CD4-positive, alpha-beta T cell treated with Interleukin-2 at 100 ng/mL for 4 hours (primary cell): ENCODE measurements at places on chromosomes 13 and 19.

DNA sequence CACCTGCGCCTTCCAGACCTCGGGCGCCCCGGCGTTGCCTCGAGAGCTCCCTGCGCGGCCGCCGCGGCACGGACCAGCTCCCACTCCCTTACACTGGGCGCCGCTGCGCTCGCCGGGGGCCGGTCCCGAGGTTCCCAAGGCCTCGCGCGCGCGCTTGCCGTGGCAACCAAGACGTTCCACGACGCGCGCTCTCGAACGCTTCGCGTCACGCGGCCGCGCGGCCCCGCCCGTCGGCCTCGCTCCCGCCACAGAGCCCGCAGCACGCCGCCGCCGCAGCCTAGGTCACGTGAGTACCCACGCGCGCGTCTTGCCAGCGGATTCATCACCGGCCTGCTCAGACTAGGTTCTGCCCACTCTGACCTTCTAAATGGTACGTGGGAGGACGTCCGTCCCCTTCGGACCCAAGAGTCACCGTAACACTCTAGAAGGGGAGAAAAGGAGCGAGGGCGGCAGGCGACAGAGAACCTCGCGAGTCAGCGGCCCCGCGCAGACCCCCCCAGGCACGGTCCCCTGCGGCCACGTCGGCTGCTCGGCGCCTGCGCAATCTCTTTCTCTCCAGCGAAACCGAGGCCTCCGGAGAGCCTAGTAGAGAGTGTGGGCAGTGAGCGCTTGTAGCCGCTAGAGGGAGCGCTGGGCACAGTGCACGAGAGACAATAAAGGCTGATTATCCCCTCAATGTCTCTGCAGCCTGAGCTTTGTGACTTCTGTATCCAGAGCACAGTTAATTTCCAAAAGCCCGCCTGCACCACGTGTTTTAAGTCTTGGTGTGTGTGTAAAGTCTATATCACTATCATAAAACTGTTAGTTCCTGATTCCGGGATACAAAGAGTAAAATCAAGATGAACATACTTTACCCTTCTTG lies at the start of gene SPART:
Gene SPART (minus strand): TSS at position 173 of the 862 bp plus-strand sequence. CDS start 10,564 bp downstream, outside the sequence.
- DNase-seq: peak; percentile 92

DNA sequence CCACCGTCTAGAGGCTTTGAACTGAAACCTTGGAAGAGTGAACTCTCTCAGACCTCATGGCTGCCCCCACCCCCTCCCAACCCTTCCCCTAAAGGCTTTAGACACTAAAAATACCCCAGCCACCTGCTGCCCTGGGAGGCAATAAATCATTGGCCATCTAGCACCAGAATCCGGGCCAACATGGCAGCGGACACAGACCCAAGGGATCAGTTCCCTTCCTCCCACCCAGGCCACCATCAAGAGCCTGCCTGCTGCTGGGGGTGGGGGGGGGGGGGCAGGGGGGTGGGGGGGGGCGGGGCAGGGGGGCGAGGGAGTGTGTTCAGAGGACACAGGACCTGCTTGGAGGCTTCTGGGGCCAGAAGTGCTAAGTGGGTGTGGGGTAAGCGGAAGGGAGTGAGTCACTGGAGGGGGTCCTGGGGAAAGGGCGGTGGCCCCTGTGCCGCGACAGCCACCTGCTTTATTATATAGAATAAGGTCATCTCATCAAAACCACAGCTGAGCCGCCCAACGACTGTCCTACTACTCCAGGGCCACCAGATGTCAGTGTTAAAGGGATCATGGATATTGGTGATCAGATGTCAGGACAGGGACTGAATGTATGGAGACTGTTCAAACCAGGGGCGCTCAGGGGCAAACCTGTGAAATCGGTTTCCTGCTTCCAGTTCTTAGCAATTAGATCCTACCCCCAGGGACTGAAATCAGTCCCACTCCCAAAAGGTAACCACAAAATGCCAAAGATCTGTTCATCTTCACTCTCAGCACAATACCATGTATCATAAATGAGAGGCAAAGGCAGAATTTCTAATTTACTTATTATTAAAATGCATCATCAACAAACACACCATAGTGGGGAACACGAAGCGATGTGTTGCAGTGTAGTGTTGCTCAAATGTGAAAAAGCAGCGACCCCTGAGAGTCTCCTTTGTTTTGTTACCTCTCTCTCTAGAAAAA lies 24.3 kb downstream of the ARL11 start:
- peak; percentile 21 for DNase-seq

DNA sequence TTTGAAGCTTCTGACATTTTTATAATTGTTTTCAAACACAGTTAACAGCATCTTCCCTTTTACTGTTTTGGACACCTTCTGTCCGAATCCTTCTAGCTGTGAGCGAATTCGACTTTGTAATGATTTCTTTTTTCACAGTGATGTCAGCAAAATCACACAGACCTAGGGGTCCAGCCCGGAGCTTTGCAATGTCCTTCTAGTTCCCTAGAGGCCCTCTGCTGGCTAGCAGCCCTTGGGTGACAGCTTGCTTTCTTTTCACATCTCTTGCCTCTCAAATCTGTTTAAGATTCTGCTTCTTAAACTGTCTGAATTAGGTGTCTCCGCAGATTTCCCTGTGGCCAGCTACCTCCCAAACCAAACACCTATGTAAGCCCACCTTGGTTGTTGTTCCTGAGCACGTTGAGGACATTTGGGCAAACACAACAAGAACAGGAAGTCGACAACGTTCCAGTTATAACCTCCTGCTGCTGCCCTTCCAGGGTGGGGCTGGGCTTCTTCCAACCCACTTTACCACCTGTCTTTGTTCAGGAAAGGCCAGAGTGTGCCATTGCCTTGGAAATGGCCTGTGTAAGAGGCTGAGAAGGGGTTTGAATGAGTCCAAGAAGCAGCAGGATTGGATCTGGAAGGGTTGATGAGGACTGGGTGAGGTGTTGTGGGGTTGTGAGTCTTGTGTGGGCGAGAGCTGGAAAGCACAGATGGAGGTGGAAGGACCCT lies 123.1 kb downstream of the ATP8A2 start:
- DNase-seq: no peak

- DNase-seq: no peak
Measured at GRCh38 chr13:110306960-110307766, at the start of the genes COL4A1 and COL4A2. COL4A1 (minus strand) TSS chr13:110307157; CDS start chr13:110307027, 130 bp downstream. COL4A2 (plus strand) TSS chr13:110307284; CDS start chr13:110307904, 620 bp downstream.

DNA sequence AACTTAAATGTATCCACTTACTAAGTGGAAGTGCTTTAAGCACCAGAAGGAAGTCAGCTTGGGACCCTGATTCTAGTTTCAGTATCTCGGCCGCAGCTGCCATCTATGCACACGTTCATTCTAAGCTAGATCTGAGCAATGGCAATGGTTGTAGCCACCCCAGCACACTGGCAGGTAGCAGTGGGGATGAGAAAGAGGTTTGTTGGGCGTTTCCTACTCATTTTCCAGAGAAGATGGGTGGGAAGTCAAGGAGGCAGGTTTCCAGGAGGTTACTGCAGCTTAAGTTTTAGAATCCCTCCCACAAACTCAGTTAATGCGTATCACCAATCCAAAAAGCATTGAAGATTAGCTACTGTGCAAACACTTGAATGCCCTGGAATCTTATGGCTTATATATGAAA lies 114.2 kb upstream of the TSC22D1 start:
- DNase-seq: no peak

DNA sequence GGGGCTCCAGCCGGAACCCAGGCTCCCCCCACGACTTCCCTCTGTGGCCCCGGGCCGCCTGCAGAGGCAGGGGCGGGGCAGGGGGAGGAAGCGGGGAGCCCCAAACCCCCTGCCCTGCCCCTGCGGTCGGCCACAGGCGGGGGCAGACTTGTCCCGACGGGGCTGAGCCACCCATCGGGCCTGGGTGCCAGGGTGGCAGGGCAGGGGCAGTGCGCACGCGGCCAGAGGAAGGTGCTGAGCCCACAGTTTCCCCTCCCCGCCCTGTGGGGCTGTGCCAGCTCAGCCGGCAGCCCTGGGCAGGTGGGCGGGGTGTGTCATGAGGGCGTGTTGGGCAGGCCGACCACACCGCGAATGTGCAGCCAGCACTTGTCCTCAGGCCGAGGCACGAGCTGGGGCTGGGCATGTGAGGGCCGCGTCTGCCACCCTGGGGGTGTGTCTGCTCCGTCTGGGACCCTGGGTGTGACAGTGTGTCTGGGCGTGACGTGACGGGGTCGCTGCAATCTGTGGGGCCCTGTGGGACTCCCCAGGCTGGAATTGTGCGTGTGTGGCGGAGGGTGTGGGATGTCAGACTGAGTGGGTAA lies 17.7 kb downstream of the CCDC97 start:
- DNase-seq: peak; percentile 88

DNA sequence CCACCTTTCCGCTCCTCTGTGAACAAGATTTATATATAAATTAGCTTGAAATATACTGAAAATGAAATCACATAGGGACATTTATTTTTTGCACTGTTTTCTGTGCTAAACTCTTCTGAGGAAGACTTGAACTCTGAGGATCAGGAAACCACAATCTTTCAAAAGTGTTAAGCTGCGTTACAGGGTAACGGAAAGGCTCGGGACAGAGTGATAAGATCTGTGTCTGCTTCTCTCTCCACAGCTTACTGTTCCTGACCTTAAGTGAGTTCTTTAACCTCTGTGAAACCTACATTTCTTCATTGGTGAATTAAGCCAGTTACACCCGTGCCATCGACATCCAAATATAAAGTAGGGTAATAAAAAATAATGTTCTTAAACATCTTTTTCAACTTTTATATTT lies 38.9 kb downstream of the DACH1 start:
- no peak for DNase-seq

- DNase-seq: no peak
Measured at GRCh38 chr19:51607077-51607476, 23.1 kb downstream of the SIGLEC5 start.

DNA sequence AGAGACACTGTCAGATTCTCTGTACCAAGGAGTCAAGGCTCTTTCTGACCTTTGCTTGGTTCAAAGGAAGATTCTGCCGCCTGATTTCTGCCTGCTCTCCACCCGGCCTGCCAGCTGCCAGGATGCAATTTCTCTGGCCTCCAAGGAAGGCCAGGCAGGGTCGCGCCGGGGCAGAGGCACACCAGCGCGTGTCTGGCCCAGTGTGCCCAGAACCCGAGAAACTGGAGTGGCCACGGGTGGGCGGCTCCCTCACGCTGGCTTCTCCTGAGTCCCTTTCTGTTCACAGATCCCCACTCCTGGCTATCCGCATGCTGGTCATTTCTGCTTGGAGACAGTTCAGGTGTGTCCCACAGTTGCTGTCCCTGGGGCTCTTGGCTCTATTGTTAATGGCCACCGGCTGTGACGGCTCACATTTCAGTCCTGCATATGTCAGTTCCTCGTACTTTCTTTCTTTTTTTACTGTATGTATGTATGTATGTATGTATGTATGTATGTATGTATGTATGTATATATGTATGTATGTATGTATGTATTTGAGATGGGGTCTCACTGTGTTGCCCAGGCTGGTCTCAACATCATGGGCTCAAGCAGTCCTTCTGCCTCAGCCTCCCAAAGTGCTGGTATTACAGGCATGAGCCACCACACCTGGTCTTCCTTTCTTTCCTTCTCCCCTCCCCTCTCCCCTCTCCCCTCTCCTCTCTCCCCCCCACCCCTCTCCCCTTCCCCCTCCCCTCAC lies 16.9 kb downstream of the TMPRSS9 start:
- DNase-seq: no peak

DNA sequence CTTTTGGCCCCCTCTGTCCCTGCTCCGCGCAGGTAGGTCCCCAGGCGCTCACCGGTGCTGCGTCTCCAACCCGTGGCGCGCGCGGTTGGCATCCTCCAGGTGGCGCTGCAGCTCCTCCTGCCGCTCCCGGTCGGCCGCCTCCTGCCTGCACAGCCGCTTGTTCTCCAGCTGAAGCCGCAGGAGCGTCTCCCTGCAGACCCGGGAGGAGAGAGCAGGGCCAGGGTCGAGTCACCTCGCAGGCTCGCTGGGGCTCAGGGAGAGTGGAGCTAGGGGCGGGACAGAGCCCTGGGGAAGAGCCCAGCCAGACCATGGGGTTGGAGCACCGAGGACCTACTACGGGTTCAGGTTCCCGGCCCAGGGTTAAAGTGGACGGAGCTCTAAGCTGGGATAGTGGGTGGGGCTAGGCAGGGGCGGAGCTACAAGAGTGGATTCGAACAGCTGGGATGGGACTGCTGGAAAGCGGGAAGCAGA lies 9.3 kb downstream of the HOOK2 start:
- peak; percentile 83 for DNase-seq

- DNase-seq: no peak
Measured at GRCh38 chr13:52405767-52406494, at the start of gene THSD1. THSD1 (minus strand) TSS chr13:52406172; CDS start chr13:52402600, 3,572 bp downstream.

- no peak for DNase-seq
Measured at GRCh38 chr13:106484084-106484483, 51.4 kb downstream of the EFNB2 start.

DNA sequence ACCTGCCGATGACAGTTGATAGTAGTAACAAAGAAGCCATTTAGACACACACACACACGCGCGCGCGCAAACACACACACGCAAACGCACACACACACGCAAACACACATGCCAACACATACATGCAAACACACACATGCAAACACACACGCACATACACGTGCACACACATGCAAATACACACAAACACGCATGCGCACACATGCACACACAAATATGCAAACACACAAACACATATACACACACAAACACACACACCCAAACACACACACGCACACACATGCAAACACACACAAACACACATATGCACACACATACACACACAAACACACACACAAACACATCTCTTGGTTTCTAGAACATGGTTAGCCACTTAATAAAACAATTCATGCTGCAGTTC lies 50.1 kb downstream of the ZNF557 start:
- no peak for DNase-seq

DNA sequence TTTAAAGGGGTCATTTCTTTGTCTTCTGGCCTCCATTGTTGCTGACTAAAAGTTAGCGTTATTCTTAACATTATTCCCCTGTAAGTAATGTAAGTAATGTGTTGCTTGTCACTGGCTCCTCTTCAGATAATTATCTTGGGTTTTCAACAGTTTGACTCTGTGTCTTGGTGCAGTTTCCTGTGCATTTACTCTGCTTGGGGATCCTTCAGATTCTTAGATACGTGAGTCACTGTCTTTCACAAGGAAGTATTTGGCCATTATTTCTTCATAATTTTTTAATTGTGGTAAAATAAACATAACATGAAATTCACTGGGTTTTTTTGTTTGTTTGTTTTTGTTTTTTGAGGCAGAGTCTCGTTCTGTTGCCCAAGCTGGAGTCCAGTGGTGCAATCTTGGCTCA lies 13.5 kb upstream of the OR7D2 start:
- DNase-seq: no peak

DNA sequence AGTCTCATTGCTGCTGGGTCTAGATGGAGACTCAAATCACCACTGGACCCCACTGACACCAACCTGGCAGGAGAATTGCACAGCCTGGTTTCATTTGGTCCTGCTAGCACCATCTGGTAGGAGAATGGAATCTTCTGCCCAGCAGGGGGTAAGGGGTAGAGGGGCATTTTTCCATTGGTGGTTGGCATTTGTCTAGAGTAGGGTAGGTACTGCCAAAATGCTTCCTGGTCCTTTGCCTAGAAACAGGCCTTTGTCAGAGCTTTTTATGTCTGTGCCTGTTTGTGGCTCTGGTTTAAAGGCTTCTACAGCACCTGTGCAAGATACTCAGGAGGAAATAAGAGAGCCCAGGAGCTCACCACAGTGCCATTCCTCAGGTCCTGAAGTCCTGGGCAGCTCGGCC lies 121.3 kb downstream of the KCTD12 start:
- no peak for DNase-seq

DNA sequence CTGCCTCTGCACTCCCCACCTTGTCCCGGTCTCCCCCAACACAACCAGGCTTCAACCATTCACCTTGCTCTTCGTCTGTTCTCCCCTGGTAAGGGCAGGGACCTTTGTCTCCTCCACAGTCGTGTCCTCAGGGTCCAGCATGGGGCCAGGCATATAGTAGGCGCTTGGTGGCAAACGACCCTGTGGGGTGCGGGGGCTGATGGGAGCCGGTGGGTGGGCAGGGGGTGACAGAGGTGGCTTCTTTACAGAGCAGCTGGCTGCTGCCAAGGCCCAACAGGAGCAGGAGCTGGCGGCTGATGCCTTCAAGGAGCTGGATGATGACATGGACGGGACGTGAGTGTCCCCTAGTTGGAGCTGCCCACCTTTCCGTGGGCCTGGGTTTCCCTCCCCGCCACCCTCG lies 9.7 kb downstream of the PRKCSH start:
- no peak for DNase-seq
